ENCODE measurements at places on chromosomes 4 and X. TPM values are rescaled to one million over a fixed set of nuclear protein-coding genes. Genes with fewer than 3 reads are reported as not detected.

The SLIT2 gene
- total RNA-seq, result 1.7 TPM

The PLS3 gene
- total RNA-seq, result 85.3 TPM

The CPLX1 gene
- 1.1 TPM for total RNA-seq

The SLITRK2 gene
- 0.07 TPM for total RNA-seq

The UTP3 gene
- 22.3 TPM for total RNA-seq

The IL1RAPL1 gene
- total RNA-seq, result not detected

The MAOB gene
- total RNA-seq, result 143 TPM

The NMU gene
- not detected for total RNA-seq

The DIPK2B gene
- 1.4 TPM for total RNA-seq

The TAF7L gene
- not detected for total RNA-seq

Measured in right lobe of liver (tissue), 6 donors.